Small intestine (tissue), 16 donors: ENCODE measurements at places on chromosomes 4 and X.

DNA sequence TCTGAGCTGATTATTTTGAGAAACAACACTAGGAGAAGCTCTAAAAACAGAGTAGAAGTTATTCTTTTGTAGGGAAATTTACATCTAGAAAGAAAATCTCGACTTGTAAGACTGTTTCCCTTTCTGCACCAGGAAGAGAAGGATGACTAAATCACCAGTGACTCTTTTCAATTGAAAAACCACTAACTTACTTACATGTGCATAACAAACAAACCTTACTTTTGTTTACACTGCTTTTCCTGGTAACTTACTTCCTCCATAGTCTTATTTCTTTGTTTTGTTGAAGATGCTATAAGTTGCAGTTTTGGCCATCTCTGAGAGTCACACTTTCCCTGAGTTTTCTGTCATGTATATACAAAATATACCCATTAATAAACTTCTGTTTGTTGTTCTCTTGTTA is 293.6 kb upstream of the FAT4 start:
- no peak for DNase-seq

DNA sequence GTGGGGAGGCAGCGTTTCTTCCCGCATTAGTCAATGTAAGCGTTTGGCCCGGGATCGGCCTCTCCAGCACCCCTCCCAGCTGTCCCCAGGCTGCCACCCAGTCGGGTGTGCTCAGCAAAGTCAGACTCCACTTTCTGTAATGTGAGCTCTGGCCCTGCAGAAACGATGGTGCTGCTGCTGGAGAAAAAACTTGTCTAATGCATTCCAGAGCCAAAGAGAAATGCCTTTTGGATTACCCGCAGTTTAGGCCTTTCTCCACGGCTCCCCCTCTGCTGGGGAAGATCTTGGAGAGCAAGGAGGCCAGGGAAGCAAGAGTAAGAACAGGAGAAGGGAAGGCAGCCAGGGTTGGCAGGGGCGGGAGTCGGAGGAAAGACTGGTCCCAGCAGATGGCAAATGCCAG is 55.2 kb downstream of the ELF4 start:
- no peak for DNase-seq

DNA sequence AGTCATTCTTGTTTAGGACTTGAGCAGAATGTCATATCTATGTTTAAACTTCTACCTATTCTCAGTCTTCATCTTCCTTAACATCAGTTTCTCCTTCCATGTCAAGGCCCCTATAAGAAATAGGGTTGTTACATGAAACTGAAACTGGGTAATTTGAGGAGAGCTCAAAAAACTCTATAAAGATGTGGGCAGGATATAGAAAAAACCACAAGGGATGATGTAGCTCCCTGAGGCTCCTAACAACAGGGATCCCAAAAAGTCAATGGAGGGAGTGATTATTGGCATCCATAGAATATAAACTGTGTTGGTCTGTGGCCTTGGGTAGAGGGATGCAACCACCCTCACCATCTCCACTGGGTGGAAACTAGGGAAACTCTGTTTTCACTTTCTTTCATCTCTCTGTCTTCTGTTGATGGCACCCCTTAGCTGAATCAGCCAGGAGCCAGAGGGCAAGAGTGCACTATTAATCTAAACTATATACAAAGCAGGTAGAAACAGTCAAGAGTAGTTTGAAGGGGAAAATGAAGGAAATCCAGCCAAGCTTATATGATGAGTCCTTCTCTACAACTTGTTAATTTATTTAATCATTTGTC is 27.6 kb downstream of the C4orf54 start:
- DNase-seq: no peak

- DNase-seq: no peak
Measured at GRCh38 chr4:38669208-38669607, 5.2 kb downstream of the KLF3 start.

DNA sequence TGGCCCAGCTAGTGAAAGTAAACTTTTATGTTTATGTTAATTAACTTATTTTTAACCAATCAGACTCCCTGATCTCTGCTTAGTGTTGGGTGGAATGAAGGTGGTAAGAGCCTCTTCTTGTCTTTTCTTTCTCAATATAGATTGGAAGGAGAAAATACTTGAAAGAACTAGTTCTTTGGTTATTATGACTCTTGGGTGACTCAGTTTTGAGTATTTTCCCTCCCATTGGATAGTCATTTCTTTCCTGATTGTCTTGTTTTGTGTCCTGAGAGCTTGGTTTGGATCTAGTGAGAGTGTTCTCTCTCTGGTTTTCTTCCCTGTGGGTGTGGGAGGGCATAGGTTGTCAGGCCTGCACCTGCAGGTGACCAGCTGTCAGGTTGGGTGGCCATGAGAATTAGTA is 172.0 kb upstream of the GLRA2 start:
- DNase-seq: peak; percentile 7

GRCh38 chr4:44777115-44777514 is 50.8 kb upstream of the GNPDA2 start:
- DNase-seq: no peak
